K562 (cell line): ENCODE measurements at places on chromosomes 13 and 19. TPM values are rescaled to one million over a fixed set of nuclear protein-coding genes. Genes with fewer than 3 reads are reported as not detected.

The USHBP1 gene
- total RNA-seq: 0.16 TPM in 1 of 2 replicates, not detected in the other

The HSH2D gene
- 0.16 and 0.42 TPM in 2 replicates for total RNA-seq

The ATP8A2 gene
- total RNA-seq: not detected in 2 replicates

The IQCN gene
- 0.07 and 0.16 TPM in 2 replicates for total RNA-seq

DNA sequence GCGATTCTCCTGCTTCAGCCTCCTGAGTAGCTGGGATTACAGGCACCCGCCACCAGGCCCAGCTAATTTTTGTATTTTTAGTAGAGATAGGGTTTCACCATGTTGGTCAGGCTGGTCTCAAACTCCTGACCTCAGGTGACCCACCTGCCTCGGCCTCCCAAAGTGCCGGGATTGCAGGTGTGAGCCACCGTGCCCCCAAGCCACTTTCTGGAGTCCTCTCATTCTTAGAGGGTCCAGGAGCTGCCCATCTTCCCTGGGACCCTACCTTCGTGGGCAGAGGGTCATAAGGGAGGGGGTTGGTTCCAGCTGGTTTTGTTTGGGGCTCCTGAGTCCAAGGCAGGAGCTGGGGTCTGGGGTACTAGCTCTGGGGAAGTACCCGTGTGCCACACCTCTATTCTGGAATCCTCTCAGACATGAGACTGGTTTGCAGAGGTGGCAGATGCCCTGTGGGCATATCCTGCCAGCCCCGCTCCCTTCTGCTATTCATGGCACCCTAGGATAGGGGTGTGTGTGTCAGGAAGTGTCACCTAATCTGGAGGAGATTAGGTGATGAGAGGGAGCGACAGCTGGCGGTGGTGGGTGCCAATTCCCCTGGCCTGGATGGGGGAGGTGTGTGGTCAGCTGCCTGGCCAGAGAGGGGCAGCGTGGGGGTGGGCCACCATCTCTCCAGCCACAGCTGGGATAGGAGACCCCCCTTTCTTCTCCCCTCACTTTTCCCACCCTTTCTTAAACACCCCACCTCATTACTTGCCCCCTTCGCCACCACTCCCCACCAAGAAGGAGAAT, 2.1 kb downstream of the PRMT1 start:
- peaks cover 27% of the 10 kb centered on the region for H3K4me1 ChIP-seq
- H3K27ac ChIP-seq: peak overlapping the region; percentile 16; the same call in 1 of the 3 replicates
- DNase-seq: no peak
- peaks cover 50% of the 10 kb centered on the region for H3K36me3 ChIP-seq
- H3K4me3 ChIP-seq: peak overlapping the region; percentile 85; the same call in 1 of the 2 replicates
- no peaks in the 10 kb centered on the region for H3K27me3 ChIP-seq

GRCh38 chr13:48318821-48319511, 15.4 kb downstream of the RB1 start:
- H3K36me3 ChIP-seq: no peaks in the 10 kb centered on the region
- H3K4me3 ChIP-seq: no peak overlapping the region
- no peaks in the 10 kb centered on the region for H3K27me3 ChIP-seq
- no peak for DNase-seq

GRCh38 chr19:13839130-13839937, 37.6 kb upstream of the NANOS3 start:
- peak; percentile 86 for DNase-seq
- no peaks in the 10 kb centered on the region for H3K27me3 ChIP-seq
- H3K27ac ChIP-seq: peak overlapping the region; percentile 97
- H3K4me3 ChIP-seq: peak overlapping the region; percentile 72
- H3K36me3 ChIP-seq: peaks cover 28% of the 10 kb centered on the region; the same call in 2 of the 3 replicates

GRCh38 chr13:97316390-97316789, 94.3 kb downstream of the MBNL2 start:
- H3K4me3 ChIP-seq: no peak overlapping the region

GRCh38 chr13:45015300-45015699, 26.0 kb downstream of the GPALPP1 start:
- peaks cover 21% of the 10 kb centered on the region; the same call in 2 of the 3 replicates for H3K36me3 ChIP-seq
- H3K4me1 ChIP-seq: no peaks in the 10 kb centered on the region
- H3K27me3 ChIP-seq: no peaks in the 10 kb centered on the region
- H3K27ac ChIP-seq: no peak overlapping the region

DNA sequence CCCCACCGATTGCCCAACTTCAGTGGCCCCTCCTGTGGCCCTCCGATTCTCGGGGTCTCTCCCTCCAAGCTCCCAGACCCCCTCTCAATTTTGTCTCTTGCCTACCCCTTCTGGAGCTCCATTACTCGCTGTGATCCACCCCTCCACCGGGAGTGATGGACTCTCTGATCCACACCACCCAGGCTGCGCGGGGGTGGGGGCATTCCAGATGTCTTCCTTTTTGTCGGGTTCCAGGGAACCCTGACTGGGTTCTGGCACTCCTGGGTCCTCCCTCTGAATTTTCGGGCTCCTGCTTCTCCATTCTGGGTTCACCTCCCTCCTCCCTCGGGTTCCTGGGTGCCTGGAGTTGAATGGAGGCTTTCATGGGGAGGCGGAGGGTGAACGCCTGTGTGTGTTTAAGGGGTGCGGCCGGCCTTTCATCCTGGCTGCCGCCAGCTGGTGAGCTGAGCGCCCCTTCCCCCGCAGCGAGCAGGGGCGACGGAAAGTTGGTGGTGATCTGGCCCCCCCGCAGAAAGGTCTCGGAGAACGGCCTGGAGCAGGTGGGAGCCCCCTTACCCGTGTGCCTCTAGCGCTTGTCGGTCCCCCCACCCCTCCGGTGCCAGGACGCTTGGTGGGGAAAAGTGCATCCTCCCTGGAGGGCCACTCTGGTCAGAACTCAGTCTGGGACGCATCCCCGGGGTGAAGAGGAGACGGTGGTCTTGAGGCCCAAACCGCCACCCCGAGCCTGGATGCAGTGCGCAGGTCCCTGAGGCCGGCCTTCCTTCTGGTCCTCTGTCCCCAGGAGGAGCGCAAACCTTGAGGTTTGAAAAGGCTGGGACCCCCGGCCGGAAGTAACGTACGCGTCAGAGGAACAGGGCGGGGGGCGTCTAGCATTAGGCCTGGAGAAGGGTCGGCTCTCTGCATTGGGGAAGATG, 1.6 kb downstream of the MISP3 start:
- peak overlapping the region; percentile 55 for H3K4me3 ChIP-seq
- peak; percentile 42 for DNase-seq
- H3K36me3 ChIP-seq: no peaks in the 10 kb centered on the region
- H3K27me3 ChIP-seq: no peaks in the 10 kb centered on the region
- H3K27ac ChIP-seq: peak overlapping the region; percentile 68

- H3K27me3 ChIP-seq: peaks cover 4% of the 10 kb centered on the region; the same call in 1 of the 3 replicates
- H3K36me3 ChIP-seq: no peaks in the 10 kb centered on the region
- no peak for DNase-seq
- no peaks in the 10 kb centered on the region for H3K4me1 ChIP-seq
- no peak overlapping the region for H3K4me3 ChIP-seq
- no peak overlapping the region for H3K27ac ChIP-seq
Observed at GRCh38 chr19:54312011-54312410, 955 bp downstream of the LILRA5 start.

DNA sequence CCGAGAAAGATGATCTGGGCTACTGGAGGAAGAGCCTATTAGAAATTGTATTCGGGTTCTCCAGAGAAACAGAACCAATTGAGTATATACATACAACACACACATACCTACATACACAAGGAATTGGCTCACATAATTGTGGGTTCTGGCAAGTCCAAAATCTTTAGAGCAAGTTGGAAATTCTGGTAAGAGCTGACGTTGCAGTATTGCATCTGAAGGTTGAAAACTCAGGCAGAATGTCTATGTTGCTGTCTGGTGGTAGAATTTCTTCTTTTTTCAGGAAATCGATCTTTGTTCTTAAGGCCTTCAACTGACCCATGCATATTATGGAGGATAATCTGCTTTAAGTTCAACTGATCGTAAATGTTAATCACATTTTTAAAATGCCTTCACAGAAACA, 15.5 kb upstream of the OLFM4 start:
- H3K27ac ChIP-seq: no peak overlapping the region
- no peaks in the 10 kb centered on the region for H3K36me3 ChIP-seq
- no peaks in the 10 kb centered on the region for H3K4me1 ChIP-seq

DNA sequence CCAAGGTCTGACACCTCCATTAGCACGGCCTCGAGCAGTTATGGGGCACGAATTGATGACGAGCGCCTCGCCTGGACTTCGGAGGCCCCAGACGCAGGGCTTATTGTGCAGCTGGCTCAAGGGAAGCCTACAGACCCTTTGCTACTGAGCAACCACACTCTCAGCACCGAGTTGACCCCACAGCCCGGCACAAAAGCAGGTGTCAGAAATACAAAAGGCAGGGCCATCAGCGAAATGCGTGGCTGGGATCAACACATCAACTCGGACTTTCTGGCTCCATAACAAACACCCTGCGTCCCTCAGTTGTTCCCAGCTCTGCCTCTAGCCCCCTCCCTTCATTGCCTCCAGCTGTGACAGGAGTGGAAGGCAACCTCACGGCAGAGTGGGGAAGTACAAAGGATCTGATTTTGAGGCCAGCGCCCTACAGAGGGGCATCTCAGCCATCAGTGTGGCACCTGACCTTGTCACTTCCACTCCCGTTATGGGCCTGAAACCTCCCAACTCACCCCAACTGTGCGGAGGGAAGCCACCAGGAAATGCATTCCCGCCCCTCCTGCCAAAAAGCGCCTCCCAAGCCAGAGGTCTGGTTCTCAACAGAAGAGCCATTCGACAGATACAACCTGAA, 18.0 kb downstream of the PEPD start:
- H3K36me3 ChIP-seq: no peaks in the 10 kb centered on the region
- no peak overlapping the region for H3K4me3 ChIP-seq
- no peaks in the 10 kb centered on the region; the same call in 2 of the 3 replicates for H3K27me3 ChIP-seq

- H3K4me3 ChIP-seq: peak overlapping the region; percentile 49
- H3K4me1 ChIP-seq: peaks cover 26% of the 10 kb centered on the region; the same call in 2 of the 3 replicates
- peak; percentile 85 for DNase-seq
- H3K27ac ChIP-seq: peak overlapping the region; percentile 95
- H3K36me3 ChIP-seq: no peaks in the 10 kb centered on the region
Observed at GRCh38 chr13:110869805-110870706, 44.8 kb downstream of the ANKRD10 start.

- H3K36me3 ChIP-seq: no peaks in the 10 kb centered on the region; the same call in 1 of the 3 replicates
- DNase-seq: no peak
- no peak overlapping the region for H3K4me3 ChIP-seq
- peak overlapping the region; percentile 24; the same call in 1 of the 3 replicates for H3K27ac ChIP-seq
- peaks cover 52% of the 10 kb centered on the region for H3K4me1 ChIP-seq
Observed at GRCh38 chr19:55474269-55475265, 1.9 kb upstream of the ZNF628 start.

DNA sequence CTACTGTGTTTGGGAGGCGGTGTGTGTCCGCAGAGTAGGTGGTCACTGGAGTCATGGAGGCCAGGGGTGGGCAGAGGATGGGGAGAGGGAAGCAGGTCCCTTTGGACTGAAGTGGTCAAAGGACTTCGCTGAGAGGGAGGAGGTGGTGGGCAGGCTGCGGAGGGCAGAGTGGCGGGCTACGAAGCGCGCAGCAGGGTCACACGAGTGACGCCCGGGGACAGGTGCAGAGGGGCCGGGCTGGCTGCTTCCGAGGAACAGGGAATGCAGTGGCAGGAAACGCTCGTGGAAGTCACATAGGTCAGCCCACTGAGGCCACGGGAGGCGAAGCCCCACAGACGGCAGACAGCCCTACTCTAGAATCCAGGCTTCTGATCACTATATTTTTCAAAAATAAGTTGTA, 111.5 kb downstream of the URI1 start:
- no peaks in the 10 kb centered on the region for H3K36me3 ChIP-seq
- no peak overlapping the region for H3K4me3 ChIP-seq
- no peaks in the 10 kb centered on the region for H3K4me1 ChIP-seq
- no peak for DNase-seq

- no peak overlapping the region for H3K27ac ChIP-seq
- H3K4me3 ChIP-seq: no peak overlapping the region
- DNase-seq: no peak
- H3K36me3 ChIP-seq: no peaks in the 10 kb centered on the region
Observed at GRCh38 chr19:6489278-6490061, 7.9 kb upstream of the DENND1C start.

DNA sequence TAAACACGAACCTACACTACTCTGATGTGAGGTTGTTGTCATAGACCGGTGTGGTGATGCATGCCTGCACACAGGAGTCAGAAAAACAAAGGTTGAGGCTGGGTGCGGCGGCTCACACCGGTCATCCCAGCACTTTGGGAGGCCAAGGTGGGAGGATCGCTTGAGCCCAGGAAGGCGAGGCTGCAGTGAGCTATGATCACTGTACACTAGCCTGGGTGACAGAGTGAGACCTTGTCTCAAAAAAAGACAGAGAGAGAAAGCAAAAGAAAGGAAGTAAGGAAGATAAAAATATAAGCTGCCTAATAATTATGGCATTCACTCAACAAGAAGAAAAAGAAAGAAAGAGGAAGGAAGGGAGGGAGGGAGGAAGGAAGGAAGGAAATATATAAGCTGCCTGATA, 9.3 kb downstream of the GP6 start:
- H3K4me1 ChIP-seq: peaks cover 19% of the 10 kb centered on the region
- DNase-seq: no peak
- H3K27me3 ChIP-seq: no peaks in the 10 kb centered on the region
- H3K27ac ChIP-seq: peak overlapping the region; percentile 79
- peak overlapping the region; percentile 17; the same call in 1 of the 2 replicates for H3K4me3 ChIP-seq
- H3K36me3 ChIP-seq: peaks cover 46% of the 10 kb centered on the region; the same call in 2 of the 3 replicates
